ENCODE measurements at places on chromosomes 6 and 20.
A peak's percentile ranks its signal among the peaks of the same experiment; 100 is the strongest.

- DNase-seq, result no peak
Measured at GRCh38 chr6:110741517-110741916, 73.8 kb downstream of the CDK19 start.

DNA sequence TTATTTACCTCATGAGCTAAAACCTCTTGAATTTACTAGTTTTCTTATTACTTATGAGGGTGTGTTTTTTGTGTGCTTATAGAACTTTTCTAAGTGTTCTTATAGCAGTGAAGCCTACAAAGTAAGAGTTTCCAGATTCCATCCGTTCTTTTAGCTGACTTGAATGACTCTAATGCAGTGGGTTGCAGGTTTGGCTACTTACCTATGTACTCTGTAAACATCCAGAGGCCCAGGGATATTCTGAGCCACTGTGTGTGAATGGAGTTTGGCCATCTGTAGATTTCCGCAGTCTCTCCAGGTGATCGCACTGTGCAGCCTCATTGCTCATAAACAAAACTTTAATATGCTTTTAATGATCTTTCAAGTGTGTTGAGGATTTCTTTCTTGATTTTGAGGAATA lies 157.8 kb downstream of the MYO6 start:
- no peak for DNase-seq

DNA sequence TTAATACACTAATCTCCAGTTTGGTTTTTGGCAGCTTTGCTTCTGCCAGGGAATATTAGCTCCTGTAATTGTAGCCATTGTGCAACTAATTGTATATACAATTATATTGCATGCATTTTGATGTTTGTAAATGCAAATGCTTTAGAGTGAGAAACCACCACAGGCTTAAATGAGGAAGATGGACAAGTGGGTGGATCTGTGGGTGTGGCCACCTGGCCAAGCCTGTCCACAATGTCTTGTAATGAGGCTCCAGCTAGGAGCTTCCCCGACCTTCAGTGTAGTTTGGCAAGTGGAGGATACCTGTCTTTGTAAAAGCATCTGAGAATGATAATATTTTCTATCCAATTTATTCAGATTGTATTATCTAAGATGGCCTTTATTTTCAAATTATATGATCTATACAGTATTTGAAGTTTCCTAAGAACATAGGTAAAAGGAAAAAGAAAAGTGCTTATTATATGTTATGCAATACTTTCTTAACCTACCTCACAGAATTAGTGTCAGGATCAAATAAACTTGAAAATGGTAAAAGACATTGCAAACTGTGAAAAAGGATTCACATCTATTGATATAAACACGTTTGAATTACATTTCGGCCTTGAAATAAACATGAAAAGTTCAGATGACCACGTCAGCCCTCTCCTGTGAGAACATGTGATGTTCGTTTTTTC lies 49.3 kb upstream of the ARID1B start:
- DNase-seq, result no peak

GRCh38 chr6:63476302-63476701 lies 96.0 kb upstream of the LOC128125822 start:
- no peak for DNase-seq

DNA sequence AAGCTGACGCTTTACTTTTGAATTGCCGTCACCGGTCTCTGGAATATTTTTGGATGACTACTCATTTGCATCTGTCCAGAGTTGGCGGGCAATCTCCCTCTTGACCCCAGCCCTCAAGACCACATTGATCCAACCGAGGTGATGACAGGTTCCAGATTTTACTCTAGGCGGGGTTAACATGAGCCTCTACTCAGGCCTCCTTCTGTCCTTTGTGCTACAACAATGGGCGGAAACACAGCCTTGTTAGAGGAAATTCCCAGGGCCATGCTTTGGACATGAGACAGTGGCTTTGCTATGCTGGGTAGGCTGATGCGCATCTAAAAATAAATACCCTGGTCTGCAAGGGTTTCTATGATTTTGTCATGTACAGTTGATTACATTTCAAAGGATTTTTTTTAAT lies 27.0 kb upstream of the ADGRF5 start:
- DNase-seq, result peak; percentile 11

GRCh38 chr6:20608356-20608755 lies 74.1 kb downstream of the CDKAL1 start:
- DNase-seq, result no peak

DNA sequence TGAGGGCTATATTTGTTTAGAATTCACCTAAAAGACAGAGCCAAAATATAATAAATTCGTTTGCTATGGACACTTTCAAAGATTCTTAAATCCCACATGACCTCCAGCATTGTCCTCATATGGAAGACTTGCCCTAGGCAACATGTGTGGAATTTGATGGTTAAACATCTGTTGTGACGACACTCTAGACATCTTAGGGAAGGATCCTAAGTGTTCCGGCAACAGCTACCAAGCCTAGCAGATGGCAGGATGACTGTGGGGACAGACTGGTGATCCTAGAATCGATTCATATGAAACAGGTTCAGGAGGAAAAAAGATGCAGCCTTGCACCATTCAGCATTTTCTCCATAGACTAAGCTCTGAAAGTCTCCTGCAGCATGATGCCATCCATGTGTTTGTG lies 77.6 kb upstream of the BACH2 start:
- DNase-seq, result peak; percentile 20

GRCh38 chr6:5499644-5500306 lies 238.5 kb downstream of the FARS2 start:
- no peak for DNase-seq

GRCh38 chr6:7108964-7109836 lies 1.4 kb downstream of the RREB1 start:
- DNase-seq, result peak; percentile 46

DNA sequence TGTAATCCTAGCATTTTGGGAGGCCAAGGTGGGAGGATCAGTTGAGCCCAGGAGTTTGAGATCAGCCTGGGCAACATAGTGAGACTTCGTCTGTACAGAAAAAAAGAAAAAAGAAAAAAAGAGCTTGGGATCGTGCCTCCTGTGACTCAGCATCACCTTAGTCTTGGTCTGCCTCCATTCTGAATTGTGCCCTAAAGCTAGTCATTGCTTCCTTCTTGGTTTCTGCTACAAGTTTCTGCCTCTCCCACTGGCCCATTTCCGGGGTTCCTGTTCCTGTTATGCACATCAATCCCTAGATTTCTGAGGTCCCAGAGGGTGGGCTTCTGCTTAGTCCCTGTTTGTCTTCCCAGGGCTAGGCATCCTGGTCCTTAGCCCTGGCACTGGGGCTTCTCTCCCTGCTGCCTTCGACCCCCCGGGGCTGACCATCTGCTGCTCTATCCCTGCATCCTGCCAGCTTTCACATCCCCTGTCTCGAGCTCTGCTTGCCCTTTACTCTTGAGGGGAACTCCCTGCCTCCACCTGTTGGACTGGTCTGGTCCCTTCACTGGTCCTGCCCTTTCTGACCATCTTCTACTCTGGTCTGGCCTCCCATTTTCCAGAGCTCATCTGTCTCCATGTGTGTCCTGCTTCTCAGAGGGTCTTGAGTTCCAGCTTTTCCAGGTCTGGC lies 77.5 kb upstream of the ESR1 start:
- peak; percentile 6 for DNase-seq

GRCh38 chr6:53244958-53245357 lies 96.3 kb upstream of the GCM1 start:
- DNase-seq, result no peak

DNA sequence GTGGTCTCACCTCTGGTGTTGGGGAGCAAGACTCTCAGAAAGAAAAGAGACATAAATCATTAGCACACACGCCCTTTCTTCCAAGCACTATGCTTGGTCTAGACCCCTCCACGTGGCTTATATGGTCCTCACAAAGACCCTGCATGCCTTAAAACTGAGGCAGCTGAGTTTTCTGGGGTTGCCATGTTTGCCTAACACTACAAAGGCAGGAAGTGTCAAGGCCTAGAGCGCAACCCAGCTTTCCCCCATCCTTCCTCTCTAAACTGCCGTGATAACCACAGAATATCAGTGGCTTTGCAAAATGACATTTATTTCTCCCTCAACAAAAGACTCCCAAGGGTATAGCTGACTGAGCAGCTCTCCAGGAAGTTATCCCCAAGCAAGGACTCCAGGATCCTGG lies 146.5 kb upstream of the TOP1 start:
- no peak for DNase-seq

GRCh38 chr6:37862992-37863391 lies 43.5 kb downstream of the ZFAND3 start:
- no peak for DNase-seq

DNA sequence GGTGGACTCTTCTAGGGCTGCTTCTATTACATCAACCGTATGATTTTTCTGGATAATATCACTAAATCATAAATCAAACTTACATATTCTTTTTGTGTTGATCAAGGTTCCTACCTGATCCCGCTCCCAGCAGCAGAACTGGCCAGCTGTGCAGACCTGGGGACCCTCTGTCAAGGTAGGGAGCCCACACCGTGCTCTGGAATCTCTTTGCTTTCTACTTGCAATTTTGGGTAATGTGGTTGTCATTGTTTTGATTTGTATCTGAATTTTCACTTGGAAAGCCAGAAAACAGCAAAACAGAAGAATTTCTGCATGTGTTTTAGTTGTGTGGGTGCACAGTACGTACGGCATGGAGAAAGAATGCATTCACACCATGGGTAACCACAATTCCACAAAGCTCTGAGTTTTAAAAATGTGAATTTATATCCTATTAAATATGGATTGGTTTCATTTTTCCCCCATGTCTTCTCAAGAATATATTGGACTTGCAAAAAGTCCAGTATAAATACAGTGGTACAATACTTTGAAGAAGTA lies 80.1 kb downstream of the ADGRG6 start:
- no peak for DNase-seq

DNA sequence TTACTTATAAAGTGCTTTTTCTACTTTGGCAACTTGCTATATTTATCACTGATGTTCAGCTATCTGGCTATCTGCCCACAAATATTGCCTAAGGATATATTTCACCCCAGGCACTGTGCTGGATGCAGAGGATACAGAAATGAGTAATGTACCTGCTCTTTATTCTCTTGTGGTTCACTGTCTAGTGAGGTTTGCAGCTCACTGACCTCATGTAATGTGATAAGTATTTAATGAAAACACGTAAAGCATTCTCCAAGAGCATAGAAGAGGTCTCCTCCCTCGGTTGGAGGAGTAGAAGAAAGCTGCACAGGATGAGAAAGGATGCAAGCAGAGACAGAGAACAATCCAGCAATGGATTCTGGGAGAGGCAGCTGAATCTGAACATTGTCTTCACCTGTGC lies 610.7 kb downstream of the CBLN4 start:
- no peak for DNase-seq

DNA sequence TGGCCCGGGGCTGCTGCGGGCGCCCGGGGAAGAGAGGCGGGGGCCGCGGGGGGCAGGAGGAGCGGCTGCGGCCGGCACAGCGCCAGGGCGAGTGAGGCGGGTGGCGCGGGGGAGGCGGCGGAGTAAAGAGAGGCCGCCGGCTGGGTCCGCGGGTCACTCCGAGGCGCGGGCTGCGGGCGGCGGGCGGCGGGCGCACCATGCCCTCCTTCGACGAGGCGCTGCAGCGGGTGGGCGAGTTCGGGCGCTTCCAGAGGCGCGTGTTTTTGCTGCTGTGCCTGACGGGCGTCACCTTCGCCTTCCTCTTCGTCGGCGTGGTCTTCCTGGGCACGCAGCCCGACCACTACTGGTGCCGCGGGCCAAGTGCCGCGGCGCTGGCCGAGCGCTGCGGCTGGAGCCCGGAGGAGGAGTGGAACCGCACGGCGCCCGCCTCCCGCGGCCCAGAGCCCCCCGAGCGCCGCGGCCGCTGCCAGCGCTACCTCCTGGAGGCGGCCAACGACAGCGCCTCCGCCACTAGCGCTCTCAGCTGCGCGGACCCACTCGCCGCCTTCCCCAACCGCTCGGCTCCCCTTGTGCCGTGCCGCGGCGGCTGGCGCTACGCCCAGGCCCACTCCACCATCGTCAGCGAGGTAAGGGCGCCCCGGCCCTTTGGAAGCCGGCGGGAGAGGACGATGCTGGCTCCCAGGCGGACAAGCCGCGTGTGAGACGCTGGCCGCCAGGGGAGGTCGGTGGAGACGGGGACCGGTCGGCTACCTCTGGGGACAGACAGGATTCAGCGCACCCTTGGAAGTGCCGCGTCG lies at the start of gene SLC22A3:
TSS of gene SLC22A3 (plus strand) at position 156 of the 797 bp plus-strand sequence. CDS start at position 198, 42 bp downstream.
- DNase-seq, result no peak

DNA sequence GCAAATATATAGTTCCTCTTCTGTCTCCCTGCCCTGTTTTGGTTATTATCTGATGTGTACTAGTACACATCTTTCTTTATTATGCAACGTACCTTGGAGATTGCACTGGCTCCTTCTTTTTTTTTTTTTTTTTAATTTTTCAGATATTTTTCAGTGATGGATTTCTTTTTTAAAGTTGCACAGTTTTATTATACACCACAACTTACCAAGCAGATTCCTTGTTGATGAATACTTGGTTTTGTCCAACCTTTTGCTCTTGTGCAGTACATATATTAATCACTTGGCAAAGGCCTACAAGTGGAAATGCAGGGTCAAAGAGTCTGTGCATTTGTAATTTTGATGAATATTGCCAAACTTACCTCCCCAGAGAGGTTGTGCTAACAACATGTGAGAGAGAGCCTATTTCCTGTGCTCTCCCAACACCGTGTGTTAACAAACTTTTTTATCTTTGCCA lies 50.1 kb upstream of the RNF24 start:
- DNase-seq, result no peak

- no peak for DNase-seq
Measured at GRCh38 chr6:26094036-26094435, 6.8 kb downstream of the HFE start.

- no peak for DNase-seq
Measured at GRCh38 chr6:12392490-12392889, 102.3 kb downstream of the EDN1 start.

DNA sequence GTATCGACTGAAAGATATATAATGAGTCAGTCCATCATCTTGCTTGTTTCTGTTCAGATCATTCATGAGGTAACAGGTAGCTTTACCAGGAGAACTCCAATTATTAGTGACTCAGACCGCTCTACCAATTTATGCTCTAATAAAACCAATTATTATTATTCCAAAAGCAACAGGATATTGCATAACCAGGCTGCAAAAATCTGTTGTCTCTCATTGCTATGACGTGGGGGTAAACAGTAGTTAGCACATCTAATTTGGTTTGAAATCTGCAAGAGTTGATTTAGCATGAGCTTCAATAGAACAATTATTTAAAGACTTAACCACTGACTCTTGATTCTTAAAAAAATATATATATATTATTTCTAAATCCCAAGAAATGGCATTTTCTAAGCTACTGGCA lies 90.9 kb upstream of the MAP7 start:
- no peak for DNase-seq

- no peak for DNase-seq
Measured at GRCh38 chr6:97668716-97669115, 385.7 kb upstream of the MMS22L start.

DNA sequence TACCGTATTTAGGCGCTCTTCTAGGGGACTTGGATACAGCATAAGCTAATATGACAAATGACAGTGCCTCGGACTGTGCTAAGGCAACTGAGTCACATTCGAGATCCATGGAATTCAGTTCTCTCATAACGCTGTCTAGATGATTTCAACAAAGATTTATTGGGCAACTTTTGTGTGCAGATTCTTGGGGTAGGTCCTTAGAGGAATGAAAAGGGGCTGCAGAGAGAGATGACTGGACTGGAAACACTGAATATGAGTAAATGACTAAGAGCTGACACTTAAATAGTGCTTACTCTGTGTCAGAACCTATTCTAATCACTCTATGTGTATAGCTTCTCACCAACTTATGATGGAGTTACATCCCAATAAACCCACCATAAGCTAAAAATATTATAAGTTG lies 36.4 kb upstream of the MARCKS start:
- DNase-seq, result no peak
